ENCODE measurements at places on chromosomes 12 and 14.

DNA sequence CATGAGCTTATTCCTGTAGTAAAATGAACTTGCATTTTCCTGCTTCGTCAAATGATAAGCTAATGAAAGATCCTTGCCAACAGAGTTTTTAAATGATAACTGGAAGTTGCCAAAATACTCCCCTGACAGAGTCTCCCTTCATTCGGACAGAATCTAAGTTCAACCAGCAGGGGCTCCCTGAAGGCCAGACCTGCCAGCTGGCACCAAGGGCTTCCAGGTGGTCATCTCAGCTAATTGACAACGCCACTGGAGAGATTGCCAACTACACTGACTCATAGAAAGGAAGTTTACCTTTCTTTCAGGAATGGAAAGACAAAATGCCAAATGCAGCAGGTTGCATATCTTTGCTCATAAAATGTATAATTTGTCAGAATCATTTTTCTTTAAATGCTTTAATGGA lies 462.8 kb downstream of the GXYLT1 start:
- H3K36me3 ChIP-seq = no peaks in the 10 kb centered on the region
- no peak overlapping the region for H3K4me3 ChIP-seq
- H3K4me1 ChIP-seq = no peaks in the 10 kb centered on the region
- no peak for DNase-seq
- no peak overlapping the region for H3K27ac ChIP-seq
- H3K27me3 ChIP-seq = no peaks in the 10 kb centered on the region

- H3K4me1 ChIP-seq = peaks cover 16% of the 10 kb centered on the region
- H3K4me3 ChIP-seq = no peak overlapping the region
- peaks cover 18% of the 10 kb centered on the region for H3K27me3 ChIP-seq
- DNase-seq = no peak
- no peak overlapping the region for H3K27ac ChIP-seq
- H3K36me3 ChIP-seq = peaks cover 2% of the 10 kb centered on the region
These were observed 109.0 kb upstream of the TMPO start for GRCh38 chr12:98406378-98406777.

DNA sequence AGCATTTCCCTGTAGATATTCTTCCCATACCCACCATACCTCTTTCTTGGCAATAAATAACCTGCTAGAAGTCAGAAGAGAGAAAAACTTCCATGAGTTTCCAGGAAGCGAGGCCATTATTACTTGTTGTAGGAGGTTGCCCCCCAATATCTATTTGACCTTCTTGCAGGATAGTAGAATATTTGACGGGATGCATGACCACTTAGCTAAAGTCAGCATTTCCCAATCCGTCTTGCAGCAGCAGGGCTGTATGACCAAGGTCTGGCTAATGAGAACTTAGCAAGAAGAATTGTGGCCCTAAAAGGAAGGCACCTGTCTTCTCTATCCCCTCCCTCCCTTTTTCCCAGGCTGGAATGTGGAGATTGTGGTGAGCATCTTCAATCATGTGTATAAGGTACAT lies 51.5 kb downstream of the NINJ2 start:
- H3K27ac ChIP-seq = no peak overlapping the region
- no peak overlapping the region for H3K4me3 ChIP-seq
- H3K4me1 ChIP-seq = peaks cover 46% of the 10 kb centered on the region
- no peak for DNase-seq
- no peaks in the 10 kb centered on the region for H3K27me3 ChIP-seq

DNA sequence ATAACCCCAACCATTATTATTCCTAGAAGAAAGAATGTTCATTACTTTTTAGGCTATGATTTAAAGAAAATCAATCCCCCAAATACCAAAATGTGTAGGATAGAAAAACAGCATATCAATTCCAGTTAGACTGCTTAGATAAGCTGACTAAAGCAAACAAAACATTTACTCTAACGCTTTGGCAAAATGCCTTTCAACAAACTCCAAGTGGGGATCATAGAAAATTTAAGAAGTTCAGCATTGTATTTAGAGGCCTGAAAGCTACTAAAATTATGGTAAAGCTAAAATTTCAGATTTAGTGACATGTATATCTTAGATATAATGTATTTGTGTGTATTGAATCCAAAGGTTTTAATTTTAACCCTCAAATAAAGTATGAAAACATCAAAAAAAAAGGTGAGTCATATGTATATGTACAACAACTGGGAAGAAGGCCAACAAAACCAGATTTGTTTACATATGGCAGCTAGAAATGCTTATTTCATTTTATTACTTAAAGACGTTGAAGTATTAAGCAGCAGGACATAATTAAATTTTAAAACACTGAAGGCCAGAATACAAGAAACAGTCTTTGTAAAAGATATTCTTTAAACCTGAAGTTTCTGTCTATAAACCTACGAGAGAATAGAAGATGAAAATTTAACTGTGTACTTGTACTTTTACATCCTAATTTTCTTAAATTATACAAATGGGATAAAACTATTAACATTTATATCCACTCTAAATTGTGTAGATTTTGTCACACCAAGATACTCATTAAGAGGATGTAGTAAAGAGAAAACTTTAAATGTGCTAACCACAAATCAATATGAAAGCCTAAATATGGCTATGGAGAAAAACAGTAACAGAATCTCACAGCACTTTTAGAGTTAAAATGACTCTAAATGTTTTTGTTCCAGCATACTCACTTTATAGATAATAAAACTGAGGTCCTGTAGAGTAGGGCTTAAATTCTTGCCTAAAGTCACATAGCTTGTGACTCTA lies 71.4 kb downstream of the SLC41A2 start:
- peaks cover 1% of the 10 kb centered on the region for H3K4me1 ChIP-seq
- DNase-seq = no peak
- H3K36me3 ChIP-seq = no peaks in the 10 kb centered on the region
- H3K4me3 ChIP-seq = no peak overlapping the region
- no peak overlapping the region for H3K27ac ChIP-seq
- H3K27me3 ChIP-seq = peaks cover 7% of the 10 kb centered on the region

- DNase-seq = no peak
- no peaks in the 10 kb centered on the region for H3K36me3 ChIP-seq
- H3K4me3 ChIP-seq = no peak overlapping the region
- H3K27ac ChIP-seq = no peak overlapping the region
- peaks cover 2% of the 10 kb centered on the region for H3K27me3 ChIP-seq
These were observed 104.5 kb downstream of the ETNK1 start for GRCh38 chr12:22729431-22729956.

DNA sequence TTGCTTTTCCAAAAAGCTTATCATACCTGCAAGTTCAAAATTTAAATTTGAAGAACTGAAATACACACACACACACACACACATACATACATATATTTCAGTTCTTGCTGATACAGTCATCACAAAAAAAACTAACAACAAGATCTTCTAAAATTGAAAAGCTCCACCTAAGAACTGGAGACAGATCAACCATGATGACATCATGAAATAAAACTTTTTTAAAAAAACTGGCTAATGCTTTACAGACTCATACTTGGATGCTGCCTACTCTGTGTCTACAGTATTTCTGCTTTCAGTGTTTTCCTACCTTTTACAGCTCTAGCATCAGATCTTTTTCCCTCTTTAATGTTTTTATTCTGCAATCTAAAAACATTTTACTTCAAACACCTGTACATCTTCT lies 261.4 kb downstream of the DIO2 start:
- H3K27ac ChIP-seq = no peak overlapping the region
- no peak overlapping the region for H3K4me3 ChIP-seq
- no peaks in the 10 kb centered on the region for H3K27me3 ChIP-seq
- no peak for DNase-seq
- H3K4me1 ChIP-seq = no peaks in the 10 kb centered on the region

- H3K27me3 ChIP-seq = no peaks in the 10 kb centered on the region
- no peak for DNase-seq
- H3K4me3 ChIP-seq = no peak overlapping the region
- no peaks in the 10 kb centered on the region for H3K4me1 ChIP-seq
- H3K36me3 ChIP-seq = no peaks in the 10 kb centered on the region
These were observed 82.1 kb downstream of the AVPR1A start for GRCh38 chr12:63068857-63069442.

- no peaks in the 10 kb centered on the region for H3K4me1 ChIP-seq
- H3K27ac ChIP-seq = no peak overlapping the region
- no peak overlapping the region for H3K4me3 ChIP-seq
These were observed 80.6 kb upstream of the OVCH1 start for GRCh38 chr12:29578070-29578469.

DNA sequence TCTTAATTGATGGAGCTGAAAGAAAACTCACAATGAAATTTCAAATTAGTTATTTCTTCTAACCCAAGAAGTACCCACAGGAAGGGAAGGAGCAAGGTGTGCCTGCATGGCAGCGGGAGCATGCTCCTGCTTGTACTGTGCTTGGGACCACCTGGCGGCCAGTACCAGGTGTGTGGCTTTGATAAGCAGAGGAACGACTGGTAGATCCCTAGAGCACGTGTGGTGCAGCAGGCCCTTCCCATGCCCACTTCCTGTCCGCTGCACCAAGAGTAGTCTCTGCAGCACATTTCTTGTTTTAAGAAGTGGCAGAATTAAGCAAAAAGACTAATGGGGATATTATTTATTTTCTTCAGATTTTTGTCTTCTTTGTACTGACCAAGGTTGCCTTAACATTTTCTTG lies 122.3 kb upstream of the ATF1 start:
- H3K36me3 ChIP-seq = peaks cover 13% of the 10 kb centered on the region
- no peak overlapping the region for H3K4me3 ChIP-seq
- no peak for DNase-seq
- no peaks in the 10 kb centered on the region for H3K27me3 ChIP-seq
- H3K4me1 ChIP-seq = peaks cover 32% of the 10 kb centered on the region

- H3K36me3 ChIP-seq = peaks cover 1% of the 10 kb centered on the region
- DNase-seq = peak; percentile 70
- peaks cover 15% of the 10 kb centered on the region for H3K4me1 ChIP-seq
- H3K27me3 ChIP-seq = no peaks in the 10 kb centered on the region
- H3K4me3 ChIP-seq = no peak overlapping the region
These were observed 40.8 kb upstream of the POC1B start for GRCh38 chr12:89566615-89567014.

DNA sequence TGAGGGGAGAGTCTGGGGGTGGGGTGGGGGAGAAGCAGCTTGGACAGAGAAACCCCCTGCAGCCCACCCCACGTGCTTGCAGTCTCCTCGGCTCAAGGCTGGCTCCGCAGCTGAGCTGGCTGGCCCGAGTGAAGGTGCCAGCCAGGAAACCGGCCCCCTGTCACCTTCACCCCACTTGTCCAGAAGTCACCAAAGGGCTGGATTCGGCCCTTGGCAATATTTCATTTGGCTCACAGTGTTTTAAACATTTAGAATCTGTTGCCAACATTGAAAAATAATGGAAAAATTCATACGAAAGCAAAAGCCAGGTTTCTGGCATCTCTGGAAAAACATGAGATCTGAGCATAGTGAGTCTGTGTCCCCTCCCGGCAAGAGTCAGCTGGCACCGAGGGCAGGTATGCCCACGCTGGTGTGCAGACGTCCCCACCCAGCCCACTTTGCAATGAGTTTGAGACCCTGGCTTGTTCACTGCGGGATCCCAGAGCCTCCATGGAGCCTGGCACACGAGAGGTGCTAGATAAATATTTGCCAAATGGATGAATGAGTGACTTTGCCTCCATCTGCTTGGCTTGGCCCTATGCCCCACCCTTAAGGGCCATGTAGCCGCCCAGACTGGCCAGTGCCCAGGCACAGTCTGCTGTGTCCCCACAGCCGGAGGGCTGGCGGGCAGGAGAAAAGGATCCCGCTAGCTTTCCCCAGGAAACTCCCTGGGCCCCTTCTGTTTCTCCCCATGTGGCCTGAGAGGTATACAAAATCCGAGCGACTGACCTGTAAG lies 18.2 kb downstream of the MSI1 start:
- no peaks in the 10 kb centered on the region for H3K36me3 ChIP-seq
- no peaks in the 10 kb centered on the region for H3K27me3 ChIP-seq
- H3K4me1 ChIP-seq = no peaks in the 10 kb centered on the region
- no peak overlapping the region for H3K4me3 ChIP-seq

- H3K4me3 ChIP-seq = no peak overlapping the region
- no peak for DNase-seq
- no peaks in the 10 kb centered on the region for H3K36me3 ChIP-seq
- H3K27ac ChIP-seq = no peak overlapping the region
These were observed 231.2 kb downstream of the PIK3C2G start for GRCh38 chr12:18492372-18493025.

DNA sequence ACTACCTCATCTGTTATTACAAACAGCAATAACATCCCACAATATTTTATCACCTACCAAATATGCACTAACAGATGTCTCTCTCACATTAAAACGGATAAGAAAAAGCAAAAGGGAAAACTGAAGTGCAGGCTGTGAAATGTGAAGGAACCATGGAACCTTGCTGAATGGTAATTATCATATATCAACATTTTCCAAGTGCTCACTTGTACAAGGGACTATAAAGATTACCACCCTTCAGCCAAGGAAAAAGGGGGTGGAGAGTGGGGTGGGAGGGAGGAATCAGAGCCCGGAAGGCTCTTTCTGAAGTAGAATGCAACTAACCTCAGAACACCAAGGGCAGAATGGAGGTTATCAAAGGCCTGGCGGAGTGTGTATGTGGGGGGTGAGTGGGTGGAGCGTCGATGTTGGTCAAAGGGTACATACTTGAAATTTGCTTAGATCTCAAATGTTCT lies 1.2 kb downstream of the SNX6 start:
- peaks cover 15% of the 10 kb centered on the region for H3K4me1 ChIP-seq
- H3K4me3 ChIP-seq = peak overlapping the region; percentile 95
- DNase-seq = peak; percentile 14
- H3K27ac ChIP-seq = peak overlapping the region; percentile 97
- H3K36me3 ChIP-seq = peaks cover 20% of the 10 kb centered on the region

- peaks cover 9% of the 10 kb centered on the region for H3K4me1 ChIP-seq
- no peak for DNase-seq
- no peaks in the 10 kb centered on the region for H3K27me3 ChIP-seq
These were observed 30.1 kb downstream of the NRDE2 start for GRCh38 chr14:90301668-90302090.

DNA sequence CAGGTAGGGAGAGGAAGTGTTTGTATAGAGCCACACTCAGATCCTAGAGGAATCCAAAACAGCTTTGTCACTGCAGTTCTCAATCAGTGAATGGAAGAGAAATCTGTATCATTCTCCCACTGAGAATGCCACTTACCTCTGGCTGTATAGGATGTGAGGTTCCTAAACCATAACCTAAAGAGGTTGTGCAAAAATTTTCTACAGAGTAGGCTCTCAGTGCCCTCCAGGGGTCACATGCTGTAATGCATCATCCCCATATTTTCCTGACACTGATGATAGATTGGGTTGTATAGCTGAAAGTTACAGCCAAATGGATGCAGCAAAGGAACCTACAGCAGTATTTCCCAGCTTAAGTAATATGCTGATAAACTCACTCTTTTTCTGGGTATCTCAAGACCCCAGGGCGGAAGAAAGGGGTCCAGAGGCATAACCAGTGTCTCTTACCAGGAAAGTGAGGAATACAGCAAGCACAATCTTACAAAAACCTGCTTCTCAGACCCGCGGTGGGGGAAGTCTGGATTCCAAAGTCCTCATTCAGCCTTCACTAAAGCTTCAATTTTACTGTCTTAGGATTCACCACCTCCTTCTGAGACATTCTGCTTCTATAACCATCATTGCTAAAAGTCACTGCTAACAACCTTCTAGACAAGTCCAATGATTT lies 3.8 kb downstream of the BCDIN3D start:
- peaks cover 12% of the 10 kb centered on the region for H3K36me3 ChIP-seq
- DNase-seq = no peak
- peaks cover 22% of the 10 kb centered on the region for H3K4me1 ChIP-seq
- H3K27ac ChIP-seq = no peak overlapping the region
- H3K27me3 ChIP-seq = no peaks in the 10 kb centered on the region

GRCh38 chr12:93894391-93895088 lies 217.4 kb downstream of the CRADD start:
- peaks cover 9% of the 10 kb centered on the region for H3K36me3 ChIP-seq
- no peak overlapping the region for H3K27ac ChIP-seq
- peaks cover 58% of the 10 kb centered on the region for H3K4me1 ChIP-seq
- H3K4me3 ChIP-seq = no peak overlapping the region
- no peak for DNase-seq

- no peak overlapping the region for H3K27ac ChIP-seq
- H3K27me3 ChIP-seq = peaks cover 15% of the 10 kb centered on the region
- no peaks in the 10 kb centered on the region for H3K4me1 ChIP-seq
- DNase-seq = no peak
- no peak overlapping the region for H3K4me3 ChIP-seq
These were observed 20.1 kb upstream of the CRADD start for GRCh38 chr12:93657071-93657470.

Measured in T-helper 2 cell treated with Interferon-gamma antibody and Interleukin-4, amounts not matched to agents 5 μg/mL and 100 μg/mL, for 36 hours (primary cell).